ENCODE measurements at places on chromosomes 6 and 20.

GRCh38 chr6:118354641-118355040 is 193.5 kb upstream of the PLN start:
- no peak for DNase-seq

DNA sequence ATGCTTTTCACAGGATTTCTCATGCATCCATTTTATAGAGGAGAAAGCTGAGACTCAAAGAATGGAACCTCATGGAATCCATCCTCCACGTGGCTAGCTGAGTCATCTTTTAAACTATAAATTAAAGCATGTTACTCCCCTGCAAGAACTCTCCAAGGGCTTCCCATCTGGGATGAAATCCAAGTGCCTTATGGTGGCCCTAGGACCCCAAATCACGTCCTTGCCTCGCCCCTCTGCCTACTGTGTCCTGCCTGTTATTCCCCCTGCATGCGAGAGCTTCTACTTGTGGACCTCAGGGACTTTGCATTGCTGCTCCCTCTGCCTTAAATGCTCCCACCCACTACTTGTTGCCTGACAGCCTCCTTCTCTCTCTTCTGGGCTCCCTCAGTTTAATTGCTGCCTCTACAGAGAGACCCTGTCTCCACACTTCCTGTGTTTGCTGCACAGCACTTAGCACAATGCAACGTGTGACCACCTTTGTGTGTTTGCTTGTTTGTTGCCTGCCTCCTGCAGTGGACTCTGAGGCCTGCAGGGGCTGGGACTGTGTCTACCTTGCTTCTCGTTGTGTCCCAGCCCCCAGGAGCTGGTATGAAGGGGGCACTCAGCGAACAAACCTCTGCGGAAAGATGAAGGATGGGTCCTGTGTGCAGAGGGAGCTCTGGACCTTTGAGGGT is 39.4 kb downstream of the TOX2 start:
- no peak for DNase-seq

GRCh38 chr6:5644523-5645185 is 362.1 kb downstream of the NRN1 start:
- no peak for DNase-seq

- no peak for DNase-seq
Measured at GRCh38 chr6:36701401-36701991, 3.9 kb downstream of the RAB44 start.

DNA sequence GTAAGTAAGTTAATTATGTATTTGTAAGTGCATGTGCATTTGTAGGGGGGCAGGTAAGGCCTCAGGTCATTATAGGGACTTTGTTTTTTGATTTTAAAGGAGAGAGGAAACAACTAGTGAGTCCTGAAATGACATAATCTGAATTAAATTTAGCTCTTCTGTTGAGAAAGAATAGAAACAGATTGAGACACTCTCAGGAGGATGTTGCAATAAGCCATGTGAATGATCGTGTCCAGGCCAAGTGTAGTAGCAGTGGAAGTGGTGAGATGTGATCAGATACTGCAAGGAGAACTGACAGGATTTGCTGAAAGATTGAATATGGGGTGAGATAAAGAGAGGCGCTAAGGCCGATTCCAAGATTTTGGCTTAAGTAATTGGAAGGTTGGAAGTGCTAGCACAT is 2.6 kb upstream of the CENPW start:
- peak; percentile 17 for DNase-seq

- no peak for DNase-seq
Measured at GRCh38 chr6:26331218-26332073, 33.6 kb upstream of the BTN3A2 start.

- DNase-seq, result no peak
Measured at GRCh38 chr6:170124150-170124549, 166.7 kb downstream of the DLL1 start.

- DNase-seq, result no peak
Measured at GRCh38 chr20:24449026-24449720, 20.3 kb upstream of the SYNDIG1 start.

DNA sequence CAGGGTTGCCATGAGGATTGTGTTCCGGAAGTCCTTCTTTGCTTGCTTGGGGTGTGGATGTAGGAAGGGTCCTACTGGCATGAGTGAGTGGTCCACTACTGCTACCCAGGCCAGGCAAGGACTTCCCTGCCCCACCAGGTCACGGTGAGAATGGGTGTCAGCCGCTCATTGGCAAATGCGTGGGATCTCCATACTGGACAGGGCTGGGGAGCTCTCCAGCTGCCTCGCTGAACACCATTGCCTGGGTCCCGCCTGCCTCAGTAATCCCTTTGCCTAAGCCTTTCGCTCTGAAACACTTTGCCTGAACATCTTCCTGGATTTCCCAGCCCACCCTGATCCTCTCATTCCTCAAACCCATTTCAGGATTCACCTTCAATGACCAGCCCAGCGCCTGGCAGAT is 59.5 kb downstream of the CTCFL start:
- no peak for DNase-seq

GRCh38 chr20:53716395-53716794 is 122.8 kb upstream of the ZNF217 start:
- DNase-seq, result no peak

DNA sequence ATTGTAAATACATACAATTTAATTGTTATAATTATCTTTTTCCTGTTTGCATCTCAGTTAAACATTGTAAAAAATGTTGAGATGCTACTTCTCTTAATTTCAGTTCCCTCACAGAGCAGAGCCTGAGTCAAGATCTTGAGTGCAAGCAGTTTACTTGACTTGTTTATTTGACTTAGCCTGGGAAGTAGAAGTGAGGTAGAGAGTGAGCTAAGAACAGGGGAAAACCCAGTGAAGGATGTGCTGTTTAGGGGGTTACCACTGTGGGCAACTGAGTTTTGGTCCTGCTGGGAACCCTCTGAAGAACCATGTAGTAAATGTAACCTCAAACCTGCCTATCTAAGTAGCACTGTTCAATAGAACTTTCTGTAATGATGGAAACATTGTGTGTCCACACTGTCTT is 495.2 kb upstream of the FLRT3 start:
- no peak for DNase-seq

- DNase-seq, result no peak
Measured at GRCh38 chr6:2853769-2854395, 12.2 kb upstream of the SERPINB1 start.

- DNase-seq, result peak; percentile 70
Measured at GRCh38 chr6:138115877-138116660, 8.8 kb upstream of the PERP start.

GRCh38 chr6:125824946-125825771 is 34.4 kb downstream of the NCOA7 start:
- DNase-seq, result no peak

DNA sequence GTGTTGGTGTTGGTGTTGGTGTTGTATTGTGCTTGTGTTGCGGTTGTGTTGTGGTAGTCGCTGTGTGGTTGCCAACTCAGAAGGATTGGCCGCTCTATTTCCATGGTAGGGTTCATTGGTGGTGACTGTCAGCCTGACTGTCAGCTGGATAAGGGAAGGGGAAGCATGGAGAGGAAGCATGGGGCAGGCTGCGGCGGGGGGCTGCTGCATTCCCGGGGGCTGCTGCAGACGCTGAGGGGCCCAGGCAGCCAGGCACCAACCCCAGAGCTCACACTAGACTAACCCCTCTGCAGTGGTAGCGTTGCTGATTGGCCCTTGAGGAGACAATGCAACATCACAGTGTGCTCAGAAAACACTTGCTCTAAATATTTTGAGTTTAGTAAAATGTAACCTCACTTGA is 199.2 kb downstream of the SMOC2 start:
- no peak for DNase-seq

GRCh38 chr20:35756404-35756803 is 14.3 kb upstream of the RBM39 start:
- no peak for DNase-seq

GRCh38 chr6:154928325-154928922 is 66.7 kb upstream of the TIAM2 start:
- DNase-seq, result peak; percentile 67

GRCh38 chr6:56668158-56668557 is 25.5 kb upstream of the DST start:
- no peak for DNase-seq

Measured in putamen (tissue), 1 donor.